Neuronal stem cell (in vitro differentiated cells): ENCODE measurements at places on chromosomes 5 and 9.

DNA sequence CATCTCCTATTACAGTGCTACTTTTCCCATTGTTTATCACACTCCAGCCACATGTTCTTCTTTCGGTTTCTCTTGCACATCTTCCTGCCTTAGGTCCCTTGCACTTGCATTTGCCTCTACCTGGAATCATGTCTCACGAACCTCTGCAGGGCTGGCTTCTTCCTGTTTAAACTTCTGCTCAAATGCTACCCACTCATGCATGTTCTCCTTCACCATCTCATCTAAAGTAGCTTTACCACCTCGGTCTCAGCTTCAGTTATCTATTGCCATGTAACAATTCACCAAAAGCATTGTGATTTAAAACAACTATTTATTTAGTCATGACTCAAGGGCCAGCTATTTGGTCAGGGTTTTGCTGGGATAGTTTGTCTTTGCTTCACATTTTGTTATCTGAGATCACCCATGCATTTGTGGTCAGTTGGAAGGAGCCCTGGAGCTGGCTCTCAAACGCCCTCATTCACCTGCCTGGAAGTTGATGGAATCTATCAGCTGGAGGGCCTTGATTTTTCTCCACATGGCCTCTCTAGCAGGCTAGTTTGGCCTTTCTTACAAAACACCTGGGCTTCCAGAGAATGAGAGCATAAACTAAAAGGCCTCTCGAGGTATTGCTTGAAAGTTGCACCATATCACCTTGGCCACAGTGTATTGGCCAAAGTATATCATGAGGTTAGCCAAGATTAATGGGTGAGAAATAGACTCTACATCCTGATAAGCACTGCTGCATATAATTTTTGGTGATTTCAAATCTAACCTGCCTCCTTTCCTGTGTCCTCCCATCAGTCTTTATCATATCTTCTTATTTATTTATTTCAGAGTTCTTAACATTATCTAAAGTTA lies 21.4 kb downstream of the SPINK1 start:
- DNase-seq: no peak

GRCh38 chr5:170719551-170719950 lies 64.0 kb upstream of the GABRP start:
- DNase-seq: no peak

DNA sequence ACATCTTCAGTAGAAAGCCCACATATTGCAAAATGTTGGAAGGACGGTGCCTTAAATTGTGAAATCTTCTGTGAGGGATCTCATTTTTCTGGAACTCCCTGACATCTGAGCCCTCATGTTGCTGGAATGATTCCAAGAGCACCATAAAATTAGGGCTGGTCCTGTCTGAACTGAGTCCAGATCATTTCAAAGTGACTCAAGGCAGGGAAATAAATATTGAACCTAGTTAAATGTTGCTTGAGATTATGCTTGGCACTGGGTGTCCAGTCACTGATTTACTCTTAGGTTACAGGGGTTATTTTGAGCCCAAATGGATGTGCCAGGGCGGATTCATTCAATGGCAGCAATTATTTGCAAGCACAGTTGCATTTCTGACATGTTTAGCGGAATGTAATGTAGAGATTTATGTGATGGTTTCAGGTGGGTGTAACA lies 437.0 kb downstream of the PIK3R1 start:
- DNase-seq: no peak

- DNase-seq: no peak
Observed at GRCh38 chr5:15236911-15237508, 263.0 kb upstream of the FBXL7 start.

GRCh38 chr5:158979290-158979689 lies 120.4 kb downstream of the EBF1 start:
- DNase-seq: no peak

DNA sequence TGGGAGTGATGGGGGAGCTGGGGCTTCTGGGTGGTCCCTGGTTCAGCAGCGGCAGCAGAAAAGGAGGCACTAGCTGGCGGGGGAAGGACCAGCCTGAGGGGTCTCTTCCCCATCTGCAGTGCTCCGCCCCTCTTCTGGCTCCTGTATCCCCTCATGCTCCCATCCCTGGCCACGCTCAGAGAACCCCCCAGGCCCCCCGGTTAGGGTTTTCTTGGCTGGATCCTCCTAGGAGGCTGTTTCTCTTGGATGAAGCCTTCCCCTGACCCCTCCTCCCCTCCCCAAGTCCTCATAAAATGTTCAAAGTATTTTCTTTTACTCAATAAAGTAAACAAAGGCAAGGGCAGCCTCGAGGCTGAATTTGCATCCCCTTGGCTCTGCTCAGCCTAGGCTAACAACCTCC lies 60.8 kb downstream of the FGF18 start:
- no peak for DNase-seq

GRCh38 chr5:68458416-68459021 lies 243.0 kb downstream of the PIK3R1 start:
- DNase-seq: no peak

DNA sequence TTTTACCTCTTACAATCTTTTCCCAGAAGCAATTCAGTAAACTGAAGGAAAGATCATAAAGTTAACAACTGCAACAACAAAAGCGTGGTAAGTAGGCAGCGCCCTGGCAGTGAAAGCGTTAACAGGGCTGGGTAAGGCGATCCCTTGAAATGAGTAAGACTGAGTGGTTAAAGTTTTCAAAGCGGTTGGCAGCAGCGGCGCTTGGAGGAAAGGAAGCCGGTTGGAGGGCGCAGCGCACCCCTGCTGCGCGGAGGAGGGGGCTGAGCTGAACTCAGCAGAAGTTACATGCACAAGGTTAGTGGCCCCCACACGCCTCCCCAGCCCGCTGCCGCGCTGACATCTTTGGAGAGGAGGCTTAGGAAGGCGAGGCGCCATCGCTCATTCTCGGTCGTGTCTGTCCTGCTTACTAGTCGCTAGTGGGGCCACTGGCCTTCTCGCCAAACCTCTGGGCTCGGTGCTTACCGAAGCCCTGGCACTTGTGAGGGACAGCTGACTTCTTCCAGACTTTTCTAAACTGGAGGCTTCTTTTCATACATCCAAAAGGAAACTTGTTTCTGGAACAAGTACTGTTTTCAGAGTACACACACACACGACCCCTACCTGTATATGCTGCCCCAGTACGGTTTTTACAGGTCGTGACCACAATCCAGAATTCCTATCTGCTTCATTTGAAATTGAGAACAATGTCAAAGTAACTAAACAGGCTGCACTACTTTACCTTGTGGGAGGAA lies at the start of gene SH3RF2:
TSS of gene SH3RF2 (plus strand) at position 178 of the 731 bp plus-strand sequence. CDS start 1,351 bp downstream, outside the sequence.
- DNase-seq: peak; percentile 78

- no peak for DNase-seq
Observed at GRCh38 chr9:114493521-114494184, 11.6 kb downstream of the WHRN start.

DNA sequence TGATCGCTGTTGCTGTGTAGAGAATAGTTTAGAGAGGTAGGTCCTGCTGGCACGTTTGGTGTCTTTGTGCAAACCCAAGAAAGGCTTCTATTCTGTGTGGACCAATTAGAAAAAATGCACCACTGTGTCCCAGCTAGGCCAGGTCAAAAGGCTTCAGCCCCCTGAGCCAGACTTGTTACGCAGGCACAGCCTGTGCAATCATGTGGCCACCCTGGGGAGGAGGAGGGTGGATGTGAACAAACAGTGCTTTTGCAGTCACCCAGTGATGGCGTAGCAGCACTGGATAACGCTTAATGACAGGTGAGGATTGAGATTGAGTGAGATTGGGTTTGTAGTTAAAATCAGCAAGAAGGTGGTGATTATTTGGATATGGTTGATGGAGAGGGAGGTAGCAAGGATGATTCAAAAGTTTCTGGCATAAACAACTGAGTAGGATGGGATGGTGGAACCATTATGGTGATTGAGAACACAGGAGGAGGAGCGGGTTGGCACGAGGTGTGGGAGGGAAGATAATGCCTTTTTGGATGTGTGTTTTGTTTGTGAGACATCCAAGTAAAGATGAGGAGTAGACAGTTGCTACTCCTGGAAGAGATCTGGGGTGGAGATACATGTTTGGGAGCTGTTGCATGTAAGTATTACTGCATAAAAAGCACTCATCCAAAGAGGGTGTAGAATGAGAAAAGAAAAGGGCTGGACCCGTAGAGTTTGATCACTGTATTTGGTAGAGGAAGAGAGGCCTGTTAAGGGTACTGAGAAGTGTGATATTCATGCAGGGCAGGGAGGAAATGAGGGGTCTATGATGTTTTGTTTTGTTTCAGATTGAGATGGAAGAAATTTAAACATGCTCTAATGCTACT lies 6.7 kb downstream of the GCNT1 start:
- DNase-seq: no peak

DNA sequence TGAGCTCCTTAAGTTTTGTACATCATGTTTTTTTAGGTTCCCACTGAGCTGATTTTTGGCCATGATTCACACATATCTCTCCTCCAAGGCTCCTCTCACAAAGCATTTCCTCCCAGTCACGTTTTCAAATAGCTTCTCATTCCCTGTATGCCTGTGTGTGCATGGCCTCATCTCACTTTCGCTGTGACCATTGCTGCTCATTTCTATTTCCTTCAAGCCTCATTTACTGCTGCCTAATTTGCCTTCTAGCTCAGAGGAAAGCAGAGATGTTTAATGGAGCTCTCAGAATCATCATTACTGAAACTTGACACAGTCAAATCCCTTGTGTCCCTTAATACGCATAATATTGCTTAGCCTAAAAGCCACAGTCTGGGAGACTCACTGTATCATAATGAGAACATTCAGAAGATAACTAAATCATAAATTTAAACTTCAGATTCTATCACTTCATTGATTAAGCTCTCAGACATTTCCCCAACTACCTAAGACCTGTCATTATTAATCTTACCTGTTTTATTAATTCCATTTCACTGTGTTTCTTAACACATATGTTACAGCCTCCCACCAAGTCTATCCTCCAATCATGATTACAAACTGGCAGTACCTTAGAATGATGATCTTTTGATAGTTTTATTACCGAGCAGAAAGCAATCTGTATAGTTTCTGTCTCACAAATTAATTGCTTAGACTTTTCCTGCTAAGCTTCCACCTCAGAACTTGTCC lies 278.3 kb upstream of the PTGER4 start:
- DNase-seq: no peak

DNA sequence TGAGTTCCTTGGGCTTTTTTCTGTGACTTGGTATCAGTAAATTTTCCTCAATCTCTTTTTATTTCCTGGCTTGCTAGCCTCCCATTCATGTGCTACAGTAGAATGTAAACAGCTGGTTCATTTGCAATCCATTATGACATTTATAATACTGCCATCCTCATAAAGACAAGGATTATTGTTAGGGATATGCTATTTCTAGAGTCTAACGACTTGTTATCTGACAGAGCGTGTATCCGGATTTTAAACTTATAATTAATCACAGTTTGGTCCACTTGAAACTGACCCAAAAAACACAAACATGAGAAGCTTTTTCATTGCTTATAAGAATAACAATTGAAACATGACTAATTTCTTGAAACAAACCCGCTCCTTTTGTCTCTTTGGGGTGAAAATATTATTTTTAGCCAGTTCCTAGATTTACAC lies 585.8 kb downstream of the TLE4 start:
- DNase-seq: no peak

GRCh38 chr9:38439291-38439915 lies 15.1 kb upstream of the IGFBPL1 start:
- DNase-seq: no peak

GRCh38 chr5:21701317-21701716 lies 1151.8 kb downstream of the CDH12 start:
- no peak for DNase-seq

DNA sequence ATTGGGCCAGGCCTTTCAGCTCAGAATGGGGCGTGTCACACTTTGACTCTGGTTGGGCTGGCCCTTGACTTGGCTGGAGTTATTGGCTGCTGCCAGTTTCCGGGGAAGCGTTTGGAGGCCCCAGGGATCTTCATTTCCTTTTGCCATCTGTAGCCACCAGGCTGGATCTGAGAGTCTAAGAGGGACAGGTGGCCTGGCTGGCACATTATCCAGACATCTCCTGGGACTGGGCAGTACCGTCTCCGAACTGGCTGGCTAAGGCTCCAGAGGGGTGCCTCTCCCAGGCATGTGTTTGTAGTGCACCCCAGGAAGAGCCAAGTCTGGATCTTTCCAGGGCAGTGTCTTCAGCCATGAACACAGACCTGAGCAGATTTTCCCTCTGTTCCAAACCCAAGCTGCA lies 9.7 kb upstream of the JADE2 start:
- DNase-seq: no peak

GRCh38 chr5:3604501-3604900 lies 8.9 kb downstream of the IRX1 start:
- DNase-seq: no peak

- no peak for DNase-seq
Observed at GRCh38 chr9:108436448-108436847, 419.3 kb downstream of the ACTL7B start.

- no peak for DNase-seq
Observed at GRCh38 chr5:99866740-99867139, 668.4 kb upstream of the FAM174A start.

DNA sequence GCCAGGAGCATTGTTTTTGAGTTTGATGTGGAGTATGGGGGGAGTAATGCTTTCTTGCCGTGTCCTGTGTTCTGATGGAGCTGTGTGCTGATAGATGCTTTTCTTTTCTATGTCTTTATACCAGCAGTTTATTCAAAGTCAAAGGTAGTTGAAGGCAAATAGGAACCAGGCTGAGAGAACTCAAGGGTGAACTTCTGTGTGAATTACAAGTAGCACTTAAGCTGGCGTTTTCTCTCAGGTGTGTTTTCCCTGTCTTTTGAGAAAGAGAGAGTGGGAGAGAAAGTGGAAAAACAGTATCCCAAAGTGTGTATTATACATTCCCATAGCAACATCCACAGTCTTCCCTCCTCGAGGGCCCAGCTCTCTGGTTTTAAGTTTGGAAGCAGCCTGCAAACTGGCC lies 1.5 kb downstream of the TNFAIP8 start:
- no peak for DNase-seq

- DNase-seq: no peak
Observed at GRCh38 chr5:99058466-99058865, 129.7 kb upstream of the CHD1 start.

DNA sequence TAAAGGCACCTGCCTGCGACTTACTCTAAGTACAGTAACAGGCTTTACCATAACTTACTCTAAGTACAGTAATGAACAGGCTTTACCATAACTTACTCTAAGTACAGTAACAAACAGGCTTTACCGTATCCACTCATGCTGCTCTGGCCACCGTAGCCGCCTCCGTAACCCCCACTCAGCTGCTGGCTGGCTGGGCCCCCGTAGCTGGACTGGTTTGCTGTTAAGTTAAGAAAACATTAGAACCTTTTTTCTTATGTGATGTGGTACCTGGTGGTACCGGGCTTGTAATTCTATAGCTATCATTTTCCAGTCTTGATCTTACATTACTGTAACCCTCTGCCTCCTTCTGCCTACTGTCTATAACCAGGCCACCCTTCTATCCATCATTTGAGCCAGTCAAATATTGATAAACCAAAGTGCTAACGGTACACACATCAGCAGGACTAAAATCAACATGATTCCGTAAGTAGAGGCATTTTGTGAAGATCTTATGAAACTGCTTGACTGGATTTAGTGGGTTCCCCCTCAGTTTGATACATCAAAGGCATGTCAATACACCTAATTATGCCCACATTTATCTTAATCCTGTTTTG lies 7.4 kb downstream of the HNRNPH1 start:
- DNase-seq: no peak

- no peak for DNase-seq
Observed at GRCh38 chr5:150510460-150511263, 2.7 kb downstream of the NDST1 start.
